ENCODE measurements at places on chromosomes 6 and 20.

- DNase-seq, result no peak
These were observed 304.6 kb upstream of the AGPAT4 start for GRCh38 chr6:161578478-161578877.

DNA sequence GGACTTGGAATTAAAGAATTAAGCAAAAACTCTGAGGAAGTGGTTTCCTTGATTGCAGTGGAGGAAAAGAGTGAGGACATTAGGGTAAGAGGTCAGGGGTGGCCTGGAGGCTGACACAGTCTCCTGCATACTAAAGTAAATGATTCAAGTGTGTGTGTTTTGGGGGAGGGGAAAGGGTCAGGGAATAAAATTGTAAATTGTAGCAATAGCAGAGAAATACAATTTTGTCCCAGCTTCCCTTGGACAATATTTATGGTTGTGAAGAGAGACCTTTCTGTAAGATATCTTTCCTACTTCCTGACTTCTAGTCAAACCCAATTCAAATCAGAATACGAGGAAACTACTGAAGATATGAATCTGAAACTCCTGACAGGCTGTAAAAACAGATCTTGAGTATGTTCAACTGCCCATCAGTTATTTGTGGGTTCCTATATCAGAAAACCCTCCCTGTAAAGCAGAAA, 143.4 kb upstream of the HMGN3 start:
- DNase-seq, result no peak

GRCh38 chr6:84581494-84582259, 182.7 kb downstream of the TBX18 start:
- no peak for DNase-seq

DNA sequence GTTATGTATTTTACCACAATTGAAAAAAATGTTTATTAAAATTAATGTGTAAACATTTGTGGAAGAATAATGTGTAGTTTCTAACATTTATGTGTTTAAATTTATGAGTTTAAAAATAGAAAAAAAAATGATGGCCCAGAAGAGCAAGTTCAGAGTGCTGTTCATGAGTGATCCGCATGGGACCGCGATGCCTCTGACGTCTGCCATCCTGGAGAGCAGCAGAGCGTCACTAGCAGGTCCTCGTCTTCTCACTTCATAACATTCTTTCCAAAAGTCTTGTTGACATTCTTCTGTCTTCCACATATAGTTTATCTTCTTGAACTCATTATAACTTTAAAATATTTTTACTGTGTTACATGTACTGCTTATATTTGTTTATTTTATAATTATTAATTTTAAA, 15.5 kb downstream of the BTNL2 start:
- DNase-seq, result no peak

All from NCI-H1105 (cell line).